ENCODE measurements at places on chromosomes 12 and 14. TPM values are rescaled to one million over a fixed set of nuclear protein-coding genes. Genes with fewer than 3 reads are reported as not detected.

The CISTR gene
- total RNA-seq: not detected

The DBX2 gene
- not detected for total RNA-seq

The ART4 gene
- not detected for total RNA-seq

The CCDC197 gene
- not detected for total RNA-seq

The SAMD4A gene
- 12.2 TPM for total RNA-seq

The TCHP gene
- total RNA-seq: 30.3 TPM

Measured in endodermal cell (in vitro differentiated cells).